Activated effector memory CD4-positive, alpha-beta T cell treated with anti-CD3 and anti-CD28 coated beads, Interleukin-2, amount 50 U/mL, for 16 hours (primary cell): ENCODE measurements at places on chromosomes 6 and 20.

GRCh38 chr6:84515067-84515466 lies 249.3 kb downstream of the TBX18 start:
- no peak for DNase-seq

GRCh38 chr20:50071039-50071888 lies 41.7 kb downstream of the UBE2V1 start:
- peak; percentile 97 for DNase-seq

DNA sequence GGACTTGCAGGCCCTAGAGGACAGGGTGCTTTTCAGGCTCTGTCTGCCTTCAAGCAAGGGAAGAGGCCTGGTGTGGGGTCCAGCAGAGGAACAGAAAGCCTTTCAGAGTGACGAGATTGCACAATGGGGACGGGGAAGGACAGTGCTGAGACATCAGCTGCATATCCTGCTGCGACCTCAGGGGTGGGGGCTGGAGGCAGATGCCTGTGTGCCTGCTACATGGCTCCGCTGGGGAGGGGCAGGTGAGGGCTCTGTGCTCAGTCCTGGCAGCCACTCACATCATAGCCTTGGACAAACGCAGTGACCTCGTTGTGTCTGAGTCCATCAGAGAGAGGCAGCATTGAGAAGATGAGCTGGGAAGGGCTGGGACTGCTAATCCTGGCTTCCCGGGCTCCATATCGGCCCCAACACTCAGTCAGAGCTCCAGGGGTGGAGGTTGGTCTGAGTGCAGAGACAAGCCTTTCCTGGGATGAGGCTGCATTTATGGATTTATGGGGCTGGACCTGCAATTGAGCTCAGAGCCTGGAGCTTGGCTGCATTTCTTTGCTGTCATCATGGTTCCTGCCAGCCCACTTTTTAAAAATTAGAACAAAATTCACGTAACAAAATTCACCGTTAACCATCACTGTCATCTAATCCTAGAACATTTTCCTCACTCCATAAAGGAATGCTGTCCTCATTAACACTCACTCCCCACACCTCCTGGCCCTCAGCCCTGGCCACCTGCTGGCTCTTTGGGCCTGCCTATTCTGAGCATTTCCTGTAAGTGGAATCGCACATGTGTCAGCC lies 196.9 kb upstream of the SLC24A3 start:
- DNase-seq = no peak

DNA sequence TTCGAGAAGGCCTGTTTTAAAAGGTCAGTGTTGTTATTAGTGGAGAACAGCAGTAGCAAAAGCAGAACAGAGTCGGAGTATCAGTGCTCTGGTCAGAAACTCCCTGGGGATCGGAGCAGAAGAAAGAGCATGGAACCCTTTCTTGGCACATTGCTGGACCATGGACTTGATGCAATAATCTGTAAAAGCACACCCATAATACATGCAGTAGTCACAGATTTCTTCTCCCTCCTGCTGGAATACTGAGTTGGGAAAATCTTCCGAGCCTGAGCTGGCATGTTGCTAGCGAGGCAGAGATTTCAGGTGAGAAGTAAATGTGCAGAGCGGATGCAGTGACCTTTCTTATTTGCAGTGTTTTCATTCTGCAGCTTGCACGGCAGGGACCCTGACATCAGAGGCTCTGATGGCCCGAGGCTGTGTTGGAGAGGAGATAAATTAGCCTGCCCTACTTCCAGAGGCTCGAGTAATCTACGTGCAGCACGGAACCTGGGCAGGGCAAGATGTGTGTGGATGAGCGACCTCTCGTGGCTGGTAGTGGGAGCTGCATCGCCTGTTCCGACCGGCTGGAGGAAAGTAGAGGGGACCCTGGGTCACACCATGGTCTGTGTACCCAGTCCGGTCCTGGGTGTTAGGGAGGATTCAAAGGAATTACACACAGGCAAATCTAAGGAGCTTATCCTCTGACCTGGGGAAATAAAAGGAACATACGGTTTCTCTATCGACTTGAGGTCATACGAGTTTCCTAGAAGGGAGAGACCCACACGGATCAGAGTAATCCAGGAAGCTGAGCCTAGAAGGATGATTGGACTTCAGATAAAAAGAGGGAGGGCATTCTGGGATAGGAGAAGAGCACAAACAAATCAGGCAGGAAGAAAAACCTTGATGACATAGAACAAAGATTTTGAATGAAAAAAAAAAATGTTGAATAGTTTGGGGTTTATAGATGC lies 137.0 kb upstream of the STMND1 start:
- DNase-seq = peak; percentile 86

DNA sequence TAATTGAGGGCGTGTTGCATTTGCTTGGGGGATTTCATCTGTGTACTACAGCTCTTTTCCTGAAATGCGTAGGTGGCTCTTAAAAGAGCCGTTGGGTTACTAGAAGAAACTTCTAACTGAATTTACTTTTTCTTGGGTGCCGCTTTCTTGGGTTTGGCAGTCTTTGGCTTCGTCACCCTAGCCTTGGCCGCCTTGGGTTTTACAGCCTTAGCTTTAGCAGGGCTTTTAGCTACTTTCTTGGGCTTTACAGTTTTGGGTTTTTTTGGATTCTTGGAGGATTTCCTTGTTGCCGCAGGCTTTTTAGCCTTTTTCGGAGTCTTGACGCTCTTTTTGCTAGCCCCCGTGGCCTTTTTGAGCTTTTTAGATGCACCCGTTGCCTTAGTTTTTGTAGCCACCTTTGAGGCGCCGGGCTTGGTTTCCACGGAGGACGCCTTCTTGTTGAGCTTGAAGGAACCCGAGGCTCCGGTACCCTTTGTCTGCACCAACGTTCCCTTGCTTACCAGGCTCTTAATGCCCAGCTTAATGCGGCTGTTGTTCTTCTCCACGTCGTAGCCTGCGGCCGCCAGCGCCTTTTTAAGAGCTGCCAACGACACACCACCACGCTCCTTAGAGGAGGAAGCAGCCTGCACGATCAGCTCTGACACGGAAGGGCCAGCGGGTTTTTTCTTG lies 54.5 kb downstream of the TRIM38 start:
- DNase-seq = no peak

DNA sequence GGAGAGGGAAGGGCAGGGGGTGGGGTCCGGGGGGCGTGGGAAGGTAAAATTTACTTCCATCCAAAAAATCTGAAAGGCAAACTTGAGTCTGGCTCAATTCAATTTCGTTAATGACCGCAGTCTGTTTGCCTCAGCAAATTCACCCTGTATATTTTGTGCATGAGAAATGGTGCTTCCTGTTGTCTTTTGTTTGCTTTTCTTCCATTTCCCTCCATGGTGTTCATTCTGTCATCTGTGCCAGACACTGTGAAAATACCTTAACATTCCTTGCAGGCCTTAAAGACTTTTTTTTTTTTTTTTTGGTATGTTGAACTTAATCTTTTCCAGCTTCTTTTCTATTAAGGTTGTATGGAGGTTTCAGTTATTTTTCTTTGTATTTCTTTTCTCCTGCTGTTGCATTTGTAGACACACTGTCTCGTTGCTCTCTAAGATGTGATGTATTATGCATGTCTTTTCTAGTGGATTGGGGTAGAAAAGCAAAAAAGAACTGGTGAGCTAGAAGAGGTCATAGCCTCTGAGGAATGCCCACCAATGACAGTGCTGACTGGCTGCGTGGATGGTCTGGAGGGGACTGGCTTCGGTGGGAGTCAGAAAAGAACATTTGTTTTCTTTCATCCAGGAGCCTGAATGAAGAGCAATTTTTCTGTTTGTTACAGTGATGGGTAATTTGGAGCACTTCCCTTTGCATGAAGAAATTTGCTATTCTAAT lies 585.0 kb upstream of the MAP3K7 start:
- no peak for DNase-seq

DNA sequence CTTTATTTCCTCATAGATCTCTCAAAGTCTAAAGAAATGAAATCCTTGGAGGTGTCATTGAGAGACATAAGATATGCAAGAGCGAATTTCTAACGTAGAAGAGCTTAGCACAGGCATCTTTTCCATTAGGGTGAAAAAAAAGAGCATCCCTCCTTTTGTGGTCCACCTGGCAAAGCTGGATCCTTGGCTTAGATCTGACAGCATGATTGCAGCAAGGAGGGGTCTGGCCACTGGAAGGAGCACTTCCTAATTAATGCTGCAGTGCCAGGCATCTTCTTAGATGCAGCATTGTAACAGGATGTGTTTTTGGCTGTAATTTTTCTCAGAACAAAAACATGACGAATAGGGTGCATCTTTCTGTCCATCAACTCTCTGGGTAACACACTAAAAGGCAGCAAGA lies 60.1 kb upstream of the TFAP2D start:
- DNase-seq = no peak

- no peak for DNase-seq
These were observed 24.4 kb downstream of the FOXQ1 start for GRCh38 chr6:1336246-1336843.

GRCh38 chr6:128516514-128516898 lies 3.9 kb downstream of the PTPRK start:
- no peak for DNase-seq

- DNase-seq = peak; percentile 73
These were observed 731 bp downstream of the TUBB2B start for GRCh38 chr6:3226481-3227362.

- no peak for DNase-seq
These were observed 5.3 kb downstream of the WFDC5 start for GRCh38 chr20:45109634-45110033.

- no peak for DNase-seq
These were observed 50.8 kb downstream of the SMPDL3A start for GRCh38 chr6:122839906-122840305.

DNA sequence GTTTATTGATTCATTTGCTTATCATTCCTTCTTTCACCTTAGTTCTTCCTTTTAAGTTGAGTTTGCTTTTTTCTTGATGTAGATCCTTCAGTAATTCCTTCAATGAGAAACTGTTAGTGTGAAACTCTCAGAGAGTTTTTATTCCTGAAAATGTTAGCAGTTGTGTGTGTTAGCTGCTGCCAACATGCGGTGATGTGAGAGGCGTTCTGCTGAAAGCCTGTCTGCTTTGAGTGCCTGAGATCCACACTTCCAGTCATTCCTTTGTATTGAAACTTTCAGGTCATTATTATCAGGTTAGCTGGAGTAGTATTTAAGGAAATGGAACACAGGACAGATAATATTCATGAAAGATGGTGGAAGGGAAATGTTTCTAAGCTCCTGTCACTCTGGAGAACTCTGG lies 70.0 kb upstream of the SUPT3H start:
- DNase-seq = no peak
